ENCODE measurements at places on chromosomes 5 and 9.
A peak's percentile ranks its signal among the peaks of the same experiment; 100 is the strongest.

DNA sequence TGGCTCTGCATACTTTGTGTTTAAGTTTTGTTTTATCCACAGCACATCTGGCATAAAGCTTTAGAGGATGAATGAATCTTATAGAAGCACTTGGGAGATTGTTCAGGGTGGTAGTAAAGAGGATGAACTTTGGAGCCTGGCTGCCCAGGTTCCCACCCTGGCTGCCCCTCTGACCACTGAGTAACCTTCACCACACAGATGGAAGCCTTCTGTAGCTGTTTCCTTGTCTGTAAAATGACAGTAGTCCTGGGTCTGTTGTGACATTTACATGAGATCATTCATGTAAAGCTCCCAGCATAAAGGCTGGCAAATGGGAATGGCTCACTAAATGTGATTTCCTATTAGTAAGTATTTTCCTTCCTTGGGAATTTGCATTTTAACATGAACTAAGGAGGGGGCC lies 85.7 kb upstream of the FAM169A start:
- DNase-seq, result no peak

DNA sequence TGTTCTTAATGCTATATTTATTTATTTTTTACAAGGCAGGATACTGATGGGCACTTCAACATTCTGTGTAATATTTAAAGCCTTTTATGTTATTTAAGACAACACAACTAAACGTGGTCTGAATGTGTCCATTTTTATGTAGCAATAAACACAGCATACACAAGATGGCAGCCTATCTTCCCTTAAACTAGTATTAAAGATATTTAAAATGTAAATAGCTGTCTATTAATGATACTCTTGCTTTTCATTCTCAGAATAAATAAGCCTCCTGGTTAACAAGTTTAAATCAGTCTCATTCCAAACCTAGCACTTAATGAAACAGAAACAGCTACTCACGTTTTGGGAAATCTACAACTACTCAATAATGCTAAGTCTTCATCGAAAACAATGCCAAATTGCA lies 315.7 kb downstream of the MCTP1 start:
- no peak for DNase-seq

GRCh38 chr5:158856794-158857193 lies 242.9 kb downstream of the EBF1 start:
- DNase-seq, result no peak

GRCh38 chr5:2399096-2399495 lies 352.4 kb downstream of the IRX2 start:
- DNase-seq, result no peak

GRCh38 chr9:15372455-15372854 lies 50.2 kb upstream of the SNAPC3 start:
- no peak for DNase-seq

- peak; percentile 33 for DNase-seq
Measured at GRCh38 chr5:10307206-10308148, at the start of gene CMBL. Gene CMBL (minus strand): TSS chr5:10307902. CDS start chr5:10290762, 17,140 bp downstream.

DNA sequence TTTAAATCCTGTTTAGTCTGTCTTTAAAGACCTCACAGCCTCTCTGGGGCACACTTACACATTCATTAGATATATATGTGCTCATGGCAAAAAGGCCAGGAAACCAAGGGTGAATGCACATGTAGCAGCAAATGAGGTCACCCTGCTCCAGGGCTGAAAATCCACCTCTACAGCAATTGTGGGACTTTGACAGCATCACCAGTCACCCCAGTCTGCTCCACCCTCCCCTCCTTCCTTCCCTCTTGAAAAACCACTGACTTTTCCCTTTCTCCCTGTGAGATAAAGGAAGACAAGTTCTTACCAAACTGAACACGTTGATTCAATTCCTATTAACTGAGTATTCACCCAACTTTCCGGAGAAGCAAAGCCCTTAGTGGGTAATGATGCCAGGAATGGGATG lies 15.2 kb upstream of the SH3RF2 start:
- no peak for DNase-seq

GRCh38 chr5:32767948-32768467 lies 56.9 kb downstream of the NPR3 start:
- no peak for DNase-seq

GRCh38 chr5:126984632-126985031 lies 45.7 kb downstream of the MARCHF3 start:
- DNase-seq, result no peak

GRCh38 chr9:131594906-131595665 lies 49.8 kb downstream of the PRRT1B start:
- no peak for DNase-seq

GRCh38 chr5:103263054-103263453 lies 4.5 kb downstream of the MACIR start:
- DNase-seq, result no peak

DNA sequence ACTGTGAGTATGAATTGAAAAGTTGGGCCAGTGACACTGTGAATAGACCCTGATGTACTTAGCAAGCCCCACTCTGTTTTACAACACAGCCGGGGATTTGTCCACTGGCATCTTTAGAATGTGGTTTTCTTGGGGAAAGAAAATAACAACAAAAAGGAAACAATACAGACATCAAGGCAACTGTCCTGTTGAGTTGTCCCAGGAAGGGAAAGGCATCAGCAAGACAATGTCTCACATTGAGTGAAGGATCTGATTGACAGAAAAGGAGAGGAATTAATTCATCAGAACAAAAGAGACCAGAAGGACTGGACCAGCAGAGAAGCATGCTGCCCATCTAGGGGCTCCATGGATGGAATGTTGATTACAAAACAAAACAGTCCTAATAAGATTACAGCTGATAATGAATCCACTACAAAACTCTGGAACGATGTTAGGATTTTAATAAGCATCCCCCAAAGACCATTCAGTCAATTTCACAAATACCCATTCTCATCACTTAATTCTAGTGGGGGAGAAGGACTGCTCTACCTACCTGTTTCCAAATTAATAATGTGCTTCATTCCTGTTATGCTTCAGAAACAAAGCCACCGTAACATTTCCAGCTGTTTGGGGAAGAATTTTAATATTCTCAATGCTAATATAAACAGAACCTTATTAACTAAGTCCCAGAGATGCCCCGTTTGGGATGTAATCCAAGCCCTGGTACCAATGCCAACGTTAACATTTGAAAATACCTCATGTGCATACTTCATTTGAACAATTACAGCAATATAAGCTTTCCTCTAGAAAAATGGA lies 298.0 kb downstream of the SPOCK1 start:
- DNase-seq, result no peak

GRCh38 chr5:177312649-177313181 lies 1.0 kb upstream of the MXD3 start:
- DNase-seq, result no peak

DNA sequence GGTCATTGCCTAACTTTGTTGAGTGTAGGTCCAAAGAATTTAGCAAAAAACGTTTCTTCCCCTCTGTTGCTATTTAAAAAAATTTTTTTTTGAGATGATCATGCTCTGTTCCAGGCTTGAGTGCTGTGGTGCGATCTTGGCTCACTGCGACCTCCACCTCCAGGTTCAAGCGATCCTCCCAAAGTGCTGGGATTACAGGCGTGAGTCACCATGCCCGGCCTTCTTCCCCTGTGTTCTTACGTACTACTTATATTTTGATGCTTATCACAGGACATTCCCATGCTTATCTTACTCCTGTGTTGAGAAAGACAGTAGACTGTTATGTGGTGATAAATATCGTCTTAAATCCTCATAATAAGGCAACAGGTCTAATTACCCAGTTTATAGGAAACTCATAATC lies 2.5 kb downstream of the ACER2 start:
- no peak for DNase-seq

DNA sequence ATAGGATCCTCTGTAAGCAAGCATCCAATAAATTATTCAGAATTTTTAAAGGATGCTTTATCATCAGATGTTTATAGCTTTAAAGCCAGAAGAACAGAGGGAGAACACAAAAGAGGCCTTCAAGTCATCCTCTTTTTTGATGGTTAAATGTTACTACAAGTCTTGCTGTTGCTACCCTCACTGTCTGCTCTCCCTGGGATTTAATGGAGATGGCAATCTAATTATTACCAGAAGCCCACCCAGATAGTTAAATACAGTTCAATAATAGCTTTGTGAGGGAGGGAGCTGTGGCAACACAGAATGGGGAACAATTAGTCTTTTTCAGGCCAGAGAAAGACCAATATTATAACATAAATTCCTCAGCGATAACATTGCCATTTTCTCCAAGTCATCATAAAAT lies 87.0 kb upstream of the ACTBL2 start:
- no peak for DNase-seq

- DNase-seq, result no peak
Measured at GRCh38 chr9:7560669-7561305, 238.8 kb downstream of the DMAC1 start.

- DNase-seq, result no peak
Measured at GRCh38 chr9:12846035-12846434, 71.2 kb downstream of the LURAP1L start.

GRCh38 chr9:133144904-133145851 lies 18.5 kb downstream of the GBGT1 start:
- no peak for DNase-seq

- DNase-seq, result no peak
Measured at GRCh38 chr5:175457466-175457865, 13.5 kb upstream of the DRD1 start.

DNA sequence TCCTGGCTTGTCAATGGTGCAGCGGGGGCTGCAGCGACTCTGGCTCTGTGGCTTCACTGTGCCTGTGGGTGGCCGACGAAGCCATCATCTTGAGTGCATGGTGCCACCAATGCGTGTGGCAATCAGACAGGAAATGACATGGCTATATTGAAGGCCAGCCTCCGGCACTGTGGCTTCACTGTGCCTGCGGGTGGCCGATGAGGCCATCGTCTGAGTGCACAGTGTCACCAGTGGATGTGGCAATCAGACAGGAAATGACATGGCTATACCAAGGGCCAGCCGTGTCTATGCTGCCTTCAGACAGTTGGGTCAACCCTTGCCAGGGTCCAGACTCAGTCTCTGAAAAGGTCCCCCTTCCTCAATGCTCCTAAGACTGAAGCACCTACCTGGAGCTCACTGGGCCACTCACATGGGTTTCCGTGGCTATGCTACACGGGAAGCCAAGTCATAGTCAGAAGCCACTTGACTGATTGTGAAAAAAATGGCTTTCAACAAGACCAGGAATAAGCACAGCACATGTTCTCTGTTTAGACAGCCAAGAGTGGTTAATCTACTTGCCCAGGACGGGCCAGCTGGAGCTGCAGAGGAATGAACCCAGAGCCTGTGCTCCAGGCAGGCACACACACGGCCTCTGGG lies 67.5 kb upstream of the S1PR3 start:
- DNase-seq, result no peak

- DNase-seq, result no peak
Measured at GRCh38 chr9:33809506-33809905, 7.5 kb upstream of the UBE2R2 start.

- no peak for DNase-seq
Measured at GRCh38 chr9:19429595-19429994, 20.8 kb downstream of the ACER2 start.

GRCh38 chr5:106862450-106863193 lies 808.1 kb downstream of the EFNA5 start:
- no peak for DNase-seq

DNA sequence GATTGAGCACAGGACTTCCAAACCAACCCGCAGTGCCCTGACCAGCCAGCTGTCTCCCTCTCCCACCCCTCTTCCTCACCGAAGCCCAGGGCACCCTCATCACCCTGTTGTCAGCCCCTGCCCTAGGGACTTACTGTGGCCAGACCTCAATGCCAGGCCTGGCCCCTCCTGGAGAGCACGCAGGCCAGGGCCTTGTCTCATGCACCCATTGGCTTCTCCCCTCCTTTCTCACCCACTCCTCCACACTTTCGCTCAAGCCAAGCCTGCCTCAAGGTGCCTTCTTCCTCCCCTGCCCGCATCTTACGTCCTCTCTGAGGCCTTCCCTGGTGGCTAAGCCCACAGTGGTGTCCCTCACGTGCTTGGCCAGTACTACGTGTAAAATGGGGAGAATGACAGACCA lies 33.3 kb upstream of the N4BP3 start:
- DNase-seq, result no peak

GRCh38 chr5:140214831-140215230 lies 39.8 kb downstream of the CYSTM1 start:
- DNase-seq, result no peak

DNA sequence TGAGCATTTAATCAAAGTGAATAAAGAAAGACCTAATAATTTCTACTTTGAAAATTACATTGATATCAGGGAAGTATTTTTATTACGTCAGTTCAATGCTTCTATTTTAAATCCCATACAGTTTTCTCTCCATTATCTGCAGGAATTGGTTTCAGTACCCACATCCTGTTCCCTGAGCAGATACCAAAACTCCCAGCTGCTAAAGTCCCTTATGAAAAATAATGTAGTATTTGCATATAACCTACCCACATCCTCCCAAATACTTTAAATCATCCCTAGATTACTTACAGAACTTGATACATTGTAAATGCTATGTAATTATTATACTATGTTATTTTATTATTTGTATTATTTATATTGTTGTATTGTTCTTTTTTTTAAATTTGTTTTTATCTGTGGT lies 125.4 kb upstream of the MINAR2 start:
- DNase-seq, result no peak

DNA sequence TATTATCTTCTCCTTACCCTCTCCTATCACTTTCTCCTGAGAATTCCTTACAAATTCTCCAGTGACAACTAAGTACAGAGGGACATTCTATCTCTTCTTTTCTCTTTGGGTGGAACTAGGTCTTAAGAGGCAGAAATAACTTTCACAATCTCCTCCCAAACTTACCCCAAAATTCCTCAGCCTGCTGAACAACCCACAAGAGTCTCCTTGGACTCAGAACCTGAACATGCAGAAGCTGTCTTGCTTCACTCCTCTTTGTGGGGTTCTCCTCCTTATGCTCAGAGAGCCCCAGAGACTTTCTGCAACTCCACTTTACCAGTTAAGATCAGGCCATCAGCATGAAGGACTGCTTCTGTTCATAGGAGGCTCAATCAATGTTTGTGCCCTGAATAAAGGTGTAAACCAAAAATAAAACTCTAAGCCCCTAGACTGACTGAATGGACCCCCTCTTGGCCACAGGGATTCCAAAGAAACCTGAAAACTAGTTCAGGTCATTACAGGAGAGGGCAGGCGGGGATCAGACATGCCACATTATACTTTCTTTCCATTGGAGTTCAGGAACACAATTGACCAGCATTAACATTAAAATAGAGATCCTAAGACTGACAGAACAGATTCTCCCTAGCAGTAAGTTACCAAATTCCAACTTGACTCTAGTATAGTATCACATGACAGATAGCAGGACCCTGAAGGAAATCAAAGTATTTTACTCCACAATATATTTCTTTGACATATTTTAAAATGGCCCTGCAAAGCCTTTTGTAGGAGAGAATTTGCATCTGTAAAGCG lies 179.7 kb upstream of the FBXL17 start:
- DNase-seq, result no peak

GRCh38 chr9:70374962-70375618 lies 39.4 kb downstream of the KLF9 start:
- no peak for DNase-seq

DNA sequence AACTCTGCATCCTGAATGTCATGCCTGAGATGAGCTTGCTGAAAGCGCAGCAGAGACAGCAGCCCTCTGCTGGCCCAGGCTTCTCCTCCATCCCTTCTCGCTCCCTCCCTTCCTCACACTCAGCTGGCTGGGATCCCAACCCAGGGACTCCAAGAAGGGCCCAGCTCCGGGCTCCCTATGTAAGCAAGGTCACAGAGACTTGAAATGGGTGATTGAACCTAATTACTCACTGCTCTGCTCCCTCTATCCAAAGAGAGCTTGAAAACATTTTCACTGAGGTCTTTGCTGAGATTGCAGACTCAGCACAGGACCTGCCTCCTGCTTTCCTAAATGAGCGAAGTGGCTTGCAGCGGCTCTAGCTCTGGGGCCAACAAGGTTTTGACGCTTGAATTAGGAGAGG lies 42.8 kb downstream of the RAPGEF1 start:
- DNase-seq, result no peak

- DNase-seq, result no peak
Measured at GRCh38 chr5:27026801-27027200, 11.6 kb downstream of the CDH9 start.

Measured in stimulated activated CD4-positive, alpha-beta T cell treated with anti-CD3 and anti-CD28 coated beads, Interleukin-4, amount 100 ng/mL, for 1 hour (primary cell).